ENCODE measurements at places on chromosomes 12 and 14.

DNA sequence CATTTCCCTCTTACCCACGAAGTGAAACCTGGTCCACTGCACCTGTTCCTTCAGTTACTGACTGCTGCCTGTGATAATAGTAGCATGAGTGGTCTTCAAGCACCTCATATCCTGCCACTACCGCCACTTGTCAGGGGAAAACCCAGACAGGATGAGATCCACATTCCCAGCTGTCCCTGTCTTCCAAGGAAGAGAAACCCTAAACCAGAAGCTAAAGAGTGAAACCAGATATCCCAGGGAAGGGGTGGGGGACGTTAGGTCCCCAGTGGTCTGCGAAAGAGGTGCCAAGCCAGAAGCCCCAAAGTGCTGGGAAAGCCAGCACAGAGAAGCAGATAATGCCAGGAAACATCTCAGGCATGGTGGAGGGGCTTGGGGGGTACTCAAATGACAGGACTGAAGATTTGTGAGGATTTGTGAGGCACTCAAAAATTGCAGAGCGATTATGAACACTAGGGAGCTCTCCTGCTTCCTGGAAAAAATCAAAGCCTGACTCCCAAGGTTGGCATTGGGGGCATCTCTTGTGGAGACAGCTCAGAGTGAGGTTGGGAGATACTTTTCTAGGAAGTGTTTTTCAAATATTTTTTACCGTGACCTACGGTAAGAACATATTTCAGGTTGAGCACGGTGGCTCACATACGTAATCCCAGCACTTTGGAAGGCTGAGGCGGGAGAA, 77.9 kb downstream of the TMEM30B start:
- DNase-seq: no peak

DNA sequence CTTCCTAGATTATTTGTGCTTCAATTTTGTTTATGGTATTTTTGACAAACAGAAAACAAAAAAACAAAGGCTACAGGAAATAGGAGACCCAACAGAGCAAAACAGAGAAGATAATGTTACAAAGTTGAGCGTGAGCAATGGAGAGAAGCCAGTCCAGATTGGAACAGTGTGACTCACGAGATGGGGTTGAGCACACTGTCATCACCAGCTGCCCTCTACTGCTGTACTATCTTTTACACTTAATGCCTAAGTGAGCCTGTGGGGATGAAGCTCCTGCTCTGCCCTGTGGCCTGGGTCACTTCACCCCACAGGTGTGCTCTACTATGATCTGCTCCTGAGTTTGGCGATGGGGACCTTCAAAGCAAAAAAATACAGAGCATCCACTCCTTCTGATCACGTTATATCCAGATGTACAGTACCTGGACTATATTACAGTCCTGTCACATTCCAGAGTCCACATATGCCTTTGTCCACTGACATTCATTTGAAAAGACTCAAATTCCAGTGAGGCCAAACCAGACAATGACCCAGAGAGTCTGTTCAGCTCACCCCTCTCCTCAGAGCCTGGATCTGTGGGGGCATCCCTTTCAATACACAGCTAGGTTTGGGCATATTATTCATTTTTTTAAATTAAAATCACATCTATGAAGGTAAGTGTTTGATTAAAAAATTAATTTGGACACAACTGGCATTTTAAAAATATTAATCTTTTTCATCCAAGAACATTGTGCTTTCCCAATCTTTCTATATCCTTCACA, 4.4 kb downstream of the IPO8 start:
- DNase-seq: peak; percentile 10

DNA sequence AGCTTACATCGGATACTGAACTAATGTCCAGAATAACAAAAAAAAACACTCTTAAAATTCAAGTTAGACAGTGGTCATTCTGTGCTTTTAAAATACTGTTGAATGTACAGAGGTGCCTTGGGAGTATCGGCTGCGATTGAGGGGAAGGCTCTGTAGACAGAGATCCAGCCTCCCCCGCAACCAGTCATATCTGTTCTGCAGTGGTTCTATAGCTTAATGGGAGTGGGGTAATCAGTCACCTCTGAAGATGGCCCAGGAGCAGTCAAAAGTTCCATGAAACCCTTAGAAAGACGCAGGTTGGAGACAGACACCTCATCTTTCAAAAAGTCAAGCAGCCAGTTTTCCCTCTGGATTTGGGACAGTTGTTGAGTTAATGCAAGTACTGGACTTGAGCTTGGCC, 1486.6 kb upstream of the TMEM132C start:
- DNase-seq: no peak

- no peak for DNase-seq
Measured at GRCh38 chr14:101491841-101492240, 69.5 kb upstream of the DIO3 start.

DNA sequence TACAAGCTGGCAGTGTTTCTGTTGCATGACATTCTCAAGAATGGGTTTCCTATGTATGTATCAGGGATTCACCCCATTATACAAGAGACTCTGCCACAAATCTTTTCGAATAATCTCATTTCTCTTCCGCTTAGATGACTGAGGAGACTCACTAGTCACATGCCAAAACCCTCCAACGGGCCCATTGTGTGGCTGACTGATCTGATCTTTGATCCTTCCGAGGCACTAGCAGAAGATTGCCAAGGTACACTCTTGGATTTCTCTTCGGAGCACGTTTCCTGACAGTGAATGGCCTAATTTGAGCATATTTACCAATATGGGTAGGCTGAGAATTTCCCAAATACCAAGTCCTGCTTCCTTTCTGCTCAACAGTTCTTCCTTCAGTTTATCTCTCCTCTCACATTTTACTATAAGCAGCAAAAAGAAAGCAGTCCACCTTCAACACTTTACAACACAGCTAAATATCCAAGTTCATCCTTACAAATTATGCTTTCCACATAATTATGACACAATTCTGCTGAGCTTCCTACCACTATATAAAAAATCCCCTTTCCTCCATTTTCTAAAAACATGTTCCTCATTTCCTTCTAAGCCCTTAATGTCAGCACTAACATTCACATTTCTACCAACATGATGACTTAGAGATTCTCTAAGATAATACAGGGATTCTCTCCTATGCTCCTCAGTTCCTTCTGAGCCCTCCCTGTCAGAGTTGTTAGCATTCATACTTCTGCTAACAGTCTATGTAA, 11.0 kb downstream of the PRPH start:
- DNase-seq: no peak

DNA sequence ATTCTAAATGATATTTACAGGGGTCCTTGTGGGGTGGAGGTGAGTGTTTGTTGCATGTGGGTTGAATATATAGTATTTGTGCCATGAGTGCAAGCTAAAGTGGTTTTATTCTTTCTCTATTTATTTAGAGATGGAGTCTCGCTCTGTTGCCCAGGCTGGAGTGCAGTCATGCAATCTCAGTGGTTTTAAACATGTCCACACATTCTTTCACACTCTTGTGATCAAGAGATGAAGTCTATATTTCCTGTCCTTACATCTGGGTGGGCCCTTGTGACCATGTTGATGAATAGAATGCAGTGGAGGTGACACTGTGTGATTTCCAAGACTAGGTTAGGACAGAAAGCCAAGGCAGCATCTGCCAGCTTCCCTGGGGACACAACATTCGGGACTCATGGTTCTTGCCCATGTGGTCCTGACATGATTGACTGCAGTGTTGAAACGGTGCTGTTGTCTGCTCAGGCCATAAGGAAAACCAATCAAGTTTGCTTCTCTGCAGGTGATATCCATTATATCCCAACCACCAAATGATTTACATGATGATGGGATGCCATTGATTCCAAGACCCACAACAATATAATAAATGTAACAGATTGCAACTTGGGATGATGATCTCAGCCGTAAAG, 172.6 kb downstream of the SUDS3 start:
- DNase-seq: no peak

GRCh38 chr12:72094490-72094889, 155.8 kb downstream of the TPH2 start:
- DNase-seq: no peak

Measured in A673 (cell line).